Activated T-helper 2 cell treated with anti-CD3 and anti-CD28 coated beads, Interferon-gamma antibody, Interleukin-2, Interleukin-4, amounts not matched to agents 10 μg/mL and 5 μg/mL and 100 μg/mL, durations not matched to agents 14 hours and 24 hours and 36 hours (primary cell): ENCODE measurements at places on chromosomes 7 and 10.

DNA sequence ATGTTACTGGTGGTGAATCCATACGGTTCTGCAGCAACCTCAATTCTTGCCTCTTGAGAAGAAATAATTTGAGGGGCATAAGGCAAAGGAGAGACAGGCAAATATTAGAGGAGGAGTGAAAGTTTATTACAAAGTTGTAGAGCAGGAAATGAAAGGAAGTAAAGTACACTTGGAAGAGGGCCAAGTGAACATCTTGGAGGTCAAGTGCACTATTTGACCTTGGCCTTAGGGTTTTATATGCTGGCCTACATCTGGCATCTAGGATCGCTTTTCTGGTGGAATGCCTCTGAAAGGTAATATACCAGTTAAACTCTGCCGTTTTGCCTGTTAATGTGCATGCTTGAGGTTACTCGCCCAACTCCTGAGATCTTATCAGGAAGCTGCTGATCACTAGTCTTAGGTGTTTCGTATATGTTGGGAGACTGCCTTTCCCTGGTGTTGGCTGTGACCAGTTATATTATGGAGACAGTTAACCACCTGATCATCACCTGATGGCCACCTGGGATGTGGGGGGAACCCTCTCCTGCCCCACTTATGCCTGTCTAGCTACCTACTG is 66.1 kb upstream of the CYP2C18 start:
- no peak for DNase-seq

GRCh38 chr7:148850564-148850963 is 33.5 kb downstream of the EZH2 start:
- DNase-seq = no peak

GRCh38 chr7:36029853-36030515 is 123.1 kb upstream of the EEPD1 start:
- no peak for DNase-seq

DNA sequence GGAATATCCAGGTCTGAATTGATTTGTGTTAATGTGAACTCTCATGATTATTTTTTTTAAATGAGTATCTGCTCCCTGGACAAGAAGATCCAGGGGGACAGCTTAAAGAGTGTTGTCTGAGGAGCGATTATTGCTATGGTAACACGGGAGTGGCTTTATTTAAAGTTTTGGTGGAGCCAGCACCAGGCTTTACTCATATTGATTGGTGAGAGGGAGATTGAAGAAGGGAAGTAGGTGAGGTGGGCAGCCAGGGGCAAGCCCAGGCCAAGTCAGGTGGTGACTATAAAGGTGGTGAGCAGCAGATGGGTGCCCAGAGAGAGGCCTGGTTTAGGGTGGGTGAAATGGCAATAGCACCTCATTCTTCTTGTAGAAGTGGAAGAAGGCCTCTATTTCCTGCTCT is 10.2 kb upstream of the AGR2 start:
- DNase-seq = no peak

GRCh38 chr7:17041324-17041723 is 159.5 kb upstream of the AGR3 start:
- no peak for DNase-seq

DNA sequence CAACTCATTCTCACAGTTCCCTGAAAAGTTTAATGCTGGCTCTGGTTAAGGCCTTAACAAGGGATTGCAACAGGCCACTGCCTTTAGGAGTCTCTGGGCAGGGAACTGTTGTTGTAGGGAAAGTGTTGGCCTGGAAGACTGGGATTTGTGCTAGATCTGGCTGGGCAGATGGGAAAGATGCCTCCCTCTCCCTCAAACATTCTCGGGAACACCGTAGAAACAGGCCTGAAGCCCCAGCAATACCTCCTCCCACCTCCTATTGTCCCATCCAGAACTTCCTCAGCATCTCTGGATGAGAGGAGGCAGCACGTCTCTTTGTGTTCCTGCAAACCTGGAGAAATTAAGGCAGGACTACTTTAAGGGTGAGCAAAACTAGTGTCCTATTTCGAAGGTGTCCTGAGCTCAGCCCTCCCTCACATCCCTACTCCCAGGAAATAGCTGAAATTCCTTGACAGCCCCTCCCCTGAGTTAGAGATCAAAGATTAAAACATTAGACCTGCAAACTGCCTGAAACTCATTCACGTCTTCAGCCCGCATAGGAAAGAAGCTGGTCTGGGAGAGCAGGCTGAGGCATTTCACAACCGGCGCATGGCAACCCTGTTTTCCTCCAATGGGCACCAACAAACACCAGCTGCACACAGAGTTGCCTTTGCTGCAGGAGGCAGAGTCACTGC is 10.9 kb upstream of the MAP3K8 start:
- no peak for DNase-seq

- no peak for DNase-seq
Measured at GRCh38 chr10:76197293-76197692, 765.9 kb downstream of the LRMDA start.

GRCh38 chr10:89702121-89702480 is 711 bp downstream of the KIF20B start:
- DNase-seq = peak; percentile 14

DNA sequence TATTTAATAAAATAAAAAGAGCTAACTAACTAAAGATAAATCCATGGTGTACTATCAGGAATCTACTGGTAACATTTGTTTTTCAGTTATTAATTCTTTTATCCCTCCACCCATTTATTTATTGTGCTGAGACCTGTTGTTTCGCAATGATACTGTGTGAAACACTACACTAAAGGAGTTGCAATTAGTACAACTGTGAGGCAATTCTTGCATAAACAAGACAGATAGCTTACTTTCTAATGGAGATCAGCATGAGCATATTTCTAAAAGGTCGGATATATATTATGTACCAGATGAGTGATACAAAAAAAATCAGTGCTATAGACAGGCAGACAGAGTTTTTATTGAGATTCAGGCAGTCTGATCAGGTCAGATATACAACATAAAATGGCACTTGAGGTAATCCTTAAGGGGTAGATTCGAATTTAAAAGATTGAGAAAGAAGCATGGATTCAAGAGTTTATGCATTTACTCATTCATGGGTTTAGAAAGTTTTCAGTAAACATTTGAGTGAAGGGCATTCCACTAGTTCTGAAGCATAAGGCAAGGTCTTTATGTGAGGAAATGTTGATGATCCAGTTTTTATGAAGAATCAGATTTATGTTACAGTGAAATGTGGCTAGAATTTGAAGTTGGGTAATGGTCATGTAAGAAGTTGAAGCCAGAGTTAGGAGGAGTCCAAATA is 147.6 kb downstream of the POLR1F start:
- DNase-seq = no peak

- no peak for DNase-seq
Measured at GRCh38 chr10:71080381-71081228, 131.8 kb upstream of the UNC5B start.
